ENCODE measurements at places on chromosomes 2 and 18.

DNA sequence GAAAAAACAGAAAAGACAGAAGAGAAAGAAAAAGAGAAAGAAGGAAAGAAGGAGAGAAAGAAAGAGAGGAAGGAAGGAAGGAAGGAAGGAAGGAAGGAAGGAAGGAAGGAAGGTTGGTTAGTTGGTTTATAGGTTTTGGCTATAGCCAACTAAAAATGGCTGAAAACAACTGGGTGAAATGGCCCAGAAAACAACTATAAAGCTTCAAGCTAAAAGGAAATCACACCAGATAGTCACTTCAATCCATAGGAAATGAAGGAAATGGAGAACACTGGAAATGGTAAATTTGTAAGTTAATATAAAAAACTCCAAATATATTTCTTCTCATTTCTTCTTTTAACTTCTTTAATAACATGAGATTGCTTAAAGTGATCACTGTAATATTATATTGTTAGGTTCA, 118.5 kb downstream of the FBXO15 start:
- no peaks in the 10 kb centered on the region for H3K4me1 ChIP-seq
- H3K27ac ChIP-seq, result no peak overlapping the region
- no peak overlapping the region for H3K4me3 ChIP-seq
- H3K27me3 ChIP-seq, result no peaks in the 10 kb centered on the region

DNA sequence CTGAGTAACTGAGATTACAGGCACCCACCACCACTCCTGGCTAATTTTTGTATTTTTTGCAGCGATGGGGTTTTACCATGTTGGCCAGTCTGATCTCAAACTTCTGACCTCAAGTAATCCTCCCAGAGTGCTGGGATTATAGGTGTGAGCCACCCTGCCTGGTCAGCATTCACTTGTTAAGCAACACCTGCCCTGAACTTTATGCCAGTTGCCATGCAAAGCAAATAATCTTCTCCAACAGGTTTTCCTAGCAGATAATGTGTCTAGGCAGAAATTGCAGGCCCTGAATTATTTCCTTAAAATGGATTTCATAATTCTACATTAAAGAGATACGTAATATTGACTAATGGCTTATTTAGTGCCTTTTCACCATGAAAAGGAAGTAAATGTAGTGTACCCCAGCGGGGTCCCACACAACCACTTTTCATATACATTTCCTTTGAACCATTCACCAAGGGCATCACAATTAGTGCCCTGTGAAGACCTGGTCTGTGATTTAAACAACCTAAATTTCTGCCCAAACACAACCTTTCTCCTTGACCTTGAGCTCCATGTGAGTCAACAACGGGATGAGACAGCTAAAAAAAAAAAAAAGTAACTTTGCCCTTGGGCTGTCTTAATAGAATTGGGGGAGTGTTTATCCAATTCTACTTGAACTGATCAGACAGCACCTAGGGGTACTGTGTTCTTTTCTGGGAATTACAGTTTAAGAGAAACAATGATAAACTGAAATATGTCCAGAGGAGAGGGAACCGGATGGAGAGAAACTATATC, 41.6 kb downstream of the EEF1B2 start:
- H3K27me3 ChIP-seq, result no peaks in the 10 kb centered on the region
- DNase-seq, result no peak
- H3K4me1 ChIP-seq, result no peaks in the 10 kb centered on the region
- H3K36me3 ChIP-seq, result no peaks in the 10 kb centered on the region

- no peak overlapping the region for H3K4me3 ChIP-seq
- peaks cover 7% of the 10 kb centered on the region for H3K4me1 ChIP-seq
- no peak overlapping the region for H3K27ac ChIP-seq
- no peaks in the 10 kb centered on the region for H3K27me3 ChIP-seq
- peaks cover 49% of the 10 kb centered on the region for H3K36me3 ChIP-seq
- DNase-seq, result no peak
Measured at GRCh38 chr2:10438688-10439087, 9.4 kb downstream of the ODC1 start.

- DNase-seq, result no peak
- H3K4me3 ChIP-seq, result no peak overlapping the region
- no peaks in the 10 kb centered on the region for H3K4me1 ChIP-seq
- H3K36me3 ChIP-seq, result no peaks in the 10 kb centered on the region
Measured at GRCh38 chr2:5851410-5851809, 159.2 kb downstream of the SOX11 start.

GRCh38 chr2:135899567-135899966, 23.3 kb upstream of the MCM6 start:
- H3K4me3 ChIP-seq, result no peak overlapping the region
- no peak for DNase-seq
- H3K36me3 ChIP-seq, result no peaks in the 10 kb centered on the region
- no peaks in the 10 kb centered on the region for H3K4me1 ChIP-seq
